ENCODE measurements at places on chromosomes 3 and 15.
A peak's percentile ranks its signal among the peaks of the same experiment; 100 is the strongest.

- DNase-seq, result no peak
These were observed 56.1 kb upstream of the CMTM7 start for GRCh38 chr3:32335365-32336112.

DNA sequence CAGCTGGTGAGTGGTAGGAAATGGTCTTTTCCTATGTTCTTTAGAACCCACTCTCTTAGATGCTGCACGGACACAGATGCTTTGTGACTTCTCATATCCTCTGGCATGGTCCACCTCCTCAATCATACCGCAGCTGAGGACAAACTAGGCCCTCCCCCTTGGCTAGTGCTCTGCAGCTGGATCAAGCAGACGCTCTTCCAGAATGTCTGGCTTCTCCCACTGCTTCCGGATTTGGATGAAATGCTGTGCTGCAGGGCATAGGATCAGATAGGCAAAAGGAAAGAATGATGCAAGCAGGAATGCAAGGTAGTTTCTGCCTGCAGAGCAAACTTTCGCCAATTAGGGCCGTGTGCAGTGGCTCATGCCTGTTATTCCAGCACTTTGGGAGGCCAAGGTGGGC, 75.7 kb upstream of the SLC4A7 start:
- DNase-seq, result peak; percentile 60

GRCh38 chr3:56130036-56130435, 338.2 kb downstream of the ERC2 start:
- no peak for DNase-seq

GRCh38 chr15:64251121-64251520, 88.3 kb upstream of the PPIB start:
- DNase-seq, result no peak

- no peak for DNase-seq
These were observed 738 bp downstream of the YEATS2 start for GRCh38 chr3:183698318-183698751.

- no peak for DNase-seq
These were observed 70.7 kb downstream of the SEMA5B start for GRCh38 chr3:122956693-122957455.

DNA sequence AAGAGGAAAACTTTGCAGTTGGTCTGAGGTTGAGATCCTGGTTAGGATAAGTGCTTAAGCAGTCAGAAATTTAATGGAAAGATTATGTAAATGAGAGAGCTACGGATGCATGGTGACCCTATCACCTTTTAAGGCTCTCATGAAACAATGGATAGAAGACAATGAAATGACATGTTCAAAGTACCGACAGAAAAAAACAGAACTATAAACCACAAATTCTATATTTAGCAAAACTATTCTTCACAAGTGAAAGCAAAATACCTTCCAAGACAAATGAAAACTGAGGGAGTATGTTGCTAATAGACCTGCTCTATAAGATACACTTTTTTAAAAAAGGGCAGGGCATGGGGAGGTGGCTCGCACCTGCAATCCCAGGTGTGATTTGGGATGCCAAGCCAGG, 32.2 kb downstream of the DNAAF4 start:
- DNase-seq, result no peak

DNA sequence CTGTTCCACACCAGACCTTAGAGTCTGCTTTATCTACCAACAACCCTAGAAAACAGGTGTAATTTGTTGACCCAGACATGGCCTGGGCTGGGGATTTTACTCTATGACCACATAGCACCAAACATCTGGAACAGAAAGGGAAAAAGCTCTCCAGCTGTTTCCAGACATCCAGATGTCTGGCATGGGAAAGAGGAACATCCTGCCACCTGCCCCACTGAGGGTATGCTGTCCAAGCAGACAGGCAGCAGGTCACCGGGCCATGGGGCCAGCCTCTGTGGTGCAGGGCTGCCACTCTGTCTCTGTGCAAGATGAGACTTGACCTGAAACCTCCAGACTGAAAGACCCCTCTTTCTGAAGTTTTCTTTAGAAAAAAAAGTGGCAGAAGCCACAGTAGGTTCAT, 359.3 kb upstream of the ICE2 start:
- no peak for DNase-seq

GRCh38 chr3:25597535-25598101, 67.1 kb downstream of the TOP2B start:
- DNase-seq, result no peak

GRCh38 chr3:186316666-186317260, 45.3 kb downstream of the DGKG start:
- no peak for DNase-seq

DNA sequence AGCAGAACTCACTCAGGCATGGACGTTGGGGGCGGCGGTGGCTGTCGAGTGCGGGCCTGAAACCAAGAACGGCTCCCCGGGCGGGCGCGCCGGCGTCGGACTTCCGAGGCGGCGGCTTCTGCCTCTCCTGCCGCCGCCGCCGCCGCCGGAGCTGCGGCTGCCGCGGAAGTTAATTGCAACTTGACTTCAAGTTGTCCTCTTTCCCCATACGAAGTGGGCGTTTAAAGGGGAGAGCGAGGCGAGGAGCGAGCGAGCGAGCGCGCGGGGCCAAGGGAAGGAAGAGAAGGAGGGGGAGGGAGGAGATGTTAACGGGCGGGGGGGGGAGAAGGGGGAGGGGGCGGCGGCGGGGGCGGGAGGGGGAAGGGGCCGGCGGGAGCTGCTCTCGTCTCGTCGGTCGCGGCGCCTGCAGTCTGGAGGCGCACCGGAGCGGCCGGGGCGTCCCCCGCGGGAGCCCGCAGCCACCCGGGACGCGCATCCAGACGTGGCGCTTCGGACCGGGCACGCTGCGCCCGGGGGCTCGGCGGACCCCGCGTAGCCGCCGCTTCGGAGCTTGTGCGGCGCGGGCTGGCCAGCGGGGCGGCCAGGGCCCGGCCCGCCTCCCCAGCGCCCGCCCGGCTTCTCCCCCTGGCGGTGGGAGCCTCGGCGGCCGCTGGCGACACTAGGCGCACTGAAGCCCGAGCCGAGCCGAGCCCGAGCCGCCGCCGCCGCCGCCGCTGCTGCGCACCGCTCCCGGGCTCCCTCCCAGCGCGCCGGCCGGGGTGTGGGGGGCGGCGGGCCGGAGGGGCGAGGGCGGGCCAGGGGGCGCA, 19.7 kb upstream of the SATB1 start:
- peak; percentile 83 for DNase-seq

DNA sequence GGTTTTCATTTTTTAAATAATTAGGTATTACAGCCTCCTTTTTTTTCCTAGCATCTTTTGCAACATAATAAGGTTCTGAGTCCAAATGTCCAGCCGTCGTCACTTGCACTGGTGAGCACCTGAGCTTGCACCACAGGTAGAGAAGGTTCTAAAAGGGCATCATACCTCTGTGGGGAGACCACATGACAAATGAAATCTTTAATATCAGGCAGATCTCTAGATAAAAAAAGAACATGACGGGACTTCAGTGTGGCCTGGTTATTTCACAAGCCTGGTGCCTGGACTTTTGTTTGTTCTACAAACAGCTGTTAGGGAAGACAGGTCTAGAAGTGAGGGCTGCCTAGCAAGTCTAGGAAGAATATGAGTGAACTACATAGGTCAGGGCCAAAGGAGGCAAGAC, 3.6 kb downstream of the ZBED2 start:
- no peak for DNase-seq

DNA sequence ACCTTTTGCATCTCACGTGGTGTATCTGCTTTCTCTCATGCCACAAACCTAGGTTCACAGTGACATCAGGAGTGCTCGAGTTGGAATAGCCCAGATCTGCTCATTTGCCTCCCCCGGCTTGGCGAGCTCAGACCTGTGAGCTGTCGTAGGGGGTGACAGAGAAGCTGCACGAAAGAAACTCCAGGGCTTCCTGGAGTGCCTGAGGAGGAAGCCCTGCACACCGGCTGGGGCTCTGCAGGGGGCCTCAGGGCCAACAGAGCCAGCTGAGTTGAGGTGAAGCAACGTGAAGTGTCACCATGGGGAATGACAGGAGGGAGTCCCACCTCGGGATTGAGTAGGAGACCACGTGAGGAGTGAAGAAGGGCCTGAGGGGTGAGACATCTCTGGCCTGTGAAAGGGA, 62.5 kb downstream of the RPN1 start:
- DNase-seq, result no peak

DNA sequence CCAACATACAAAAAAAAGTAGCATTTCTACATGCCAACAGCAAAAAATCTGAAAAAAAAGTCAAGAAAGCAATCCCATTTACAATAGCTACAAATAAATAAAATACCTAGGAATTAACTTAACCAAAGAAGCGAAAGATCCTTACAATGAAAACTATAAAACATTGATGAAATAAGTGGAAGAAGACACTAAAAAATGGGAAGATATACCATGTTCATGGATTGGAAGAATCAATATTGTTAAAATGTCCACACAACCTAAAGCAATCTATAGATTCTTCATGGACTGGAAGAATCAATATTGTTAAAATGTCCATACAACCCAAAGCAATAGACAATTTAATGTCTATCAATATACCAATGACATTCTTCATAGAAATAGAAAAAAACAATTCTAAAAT, 21.0 kb downstream of the PEAK1 start:
- DNase-seq, result no peak

GRCh38 chr3:171262431-171262830, 197.8 kb downstream of the TNIK start:
- DNase-seq, result no peak

DNA sequence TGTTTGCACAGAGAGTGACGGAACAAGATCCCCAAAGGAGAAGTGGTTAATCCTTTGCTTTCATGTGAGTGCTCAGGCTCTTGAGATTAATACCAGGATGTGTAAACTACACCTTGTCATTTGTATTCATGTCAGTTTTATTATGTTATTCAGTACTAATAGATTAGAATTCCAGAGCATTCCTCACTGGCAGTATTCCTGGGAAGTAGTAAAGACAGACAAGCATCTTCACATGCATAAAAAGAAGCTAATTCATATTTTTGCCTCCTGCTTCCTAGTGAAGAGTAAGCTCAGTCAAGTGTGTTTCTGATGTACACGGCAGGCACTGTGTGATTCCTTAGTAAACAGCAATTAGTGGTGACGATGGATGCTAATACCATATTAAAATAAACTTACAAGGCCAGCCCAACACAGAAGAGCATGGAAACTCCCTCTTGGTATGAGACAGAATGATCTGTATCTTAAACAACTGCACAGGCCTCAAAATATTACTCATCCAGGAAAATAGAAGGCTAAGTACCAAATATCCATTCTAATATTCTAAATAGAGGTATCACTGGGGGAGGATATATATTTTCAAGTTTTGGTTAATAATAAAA, 336.8 kb upstream of the MCTP2 start:
- no peak for DNase-seq

- no peak for DNase-seq
These were observed 177.1 kb downstream of the UACA start for GRCh38 chr15:70586241-70586640.

DNA sequence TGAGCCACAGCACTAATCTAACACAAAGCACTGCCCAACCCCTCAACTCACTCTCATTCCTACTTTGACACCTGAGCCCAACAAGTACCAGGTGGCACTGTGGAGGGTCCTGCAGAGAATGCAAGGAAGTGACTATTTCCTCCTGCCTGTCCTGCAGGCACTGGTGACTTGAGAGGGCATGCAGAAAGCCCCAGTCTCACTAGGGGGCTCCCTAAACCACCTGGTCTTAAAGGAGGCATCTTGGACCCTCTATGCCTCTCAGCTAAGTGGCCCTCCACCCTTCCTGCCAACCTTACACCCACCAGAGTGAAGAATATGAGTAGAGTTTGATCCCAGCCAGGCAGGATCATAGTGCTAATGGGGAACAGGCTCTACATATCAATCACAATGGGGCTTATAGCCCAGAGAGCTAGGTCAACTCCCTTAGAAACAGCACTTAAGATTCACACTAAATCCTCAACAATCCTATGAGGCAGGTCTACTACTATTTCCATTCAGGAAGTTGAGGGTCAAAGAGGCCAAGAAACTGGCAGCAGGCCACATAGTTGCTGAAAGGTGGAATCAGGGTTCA, 15.2 kb downstream of the TRAIP start:
- no peak for DNase-seq

DNA sequence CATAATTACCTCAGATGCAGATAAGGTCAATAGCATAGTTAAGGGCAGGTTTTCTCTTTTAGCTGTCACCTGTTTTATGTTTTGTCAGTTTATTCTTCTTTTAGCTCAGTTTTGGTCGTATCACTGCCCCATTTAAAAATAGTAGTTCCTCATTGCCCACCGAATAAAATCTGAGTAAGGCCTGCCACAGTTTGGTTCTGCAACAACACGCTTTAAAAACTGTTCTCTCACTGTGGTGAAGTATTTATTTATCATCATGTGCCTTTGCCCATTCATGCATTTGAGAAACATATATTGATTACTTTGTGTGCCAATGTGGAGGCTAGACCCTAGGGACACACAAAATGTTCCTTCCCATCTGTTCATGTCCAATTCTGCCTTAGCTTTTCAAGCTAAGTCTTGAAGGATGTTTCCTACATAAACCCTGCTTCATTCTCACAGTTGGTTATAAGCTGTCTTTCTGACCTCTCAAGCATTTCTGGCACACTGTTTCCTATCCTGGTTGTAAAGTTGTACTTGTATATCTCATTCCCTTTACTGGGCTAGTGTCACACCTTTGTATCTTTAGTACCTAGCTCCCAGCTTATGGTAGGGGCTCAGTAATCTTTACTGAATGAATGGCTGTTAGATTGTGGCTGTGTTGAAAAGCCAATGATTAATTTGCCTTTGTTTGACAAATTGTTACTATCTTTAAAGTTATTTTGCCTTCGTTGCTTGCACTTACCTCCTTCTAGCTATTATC, 23.9 kb downstream of the AKAP13 start:
- DNase-seq, result no peak

GRCh38 chr15:85000937-85001336, 19.3 kb downstream of the PDE8A start:
- DNase-seq, result no peak

DNA sequence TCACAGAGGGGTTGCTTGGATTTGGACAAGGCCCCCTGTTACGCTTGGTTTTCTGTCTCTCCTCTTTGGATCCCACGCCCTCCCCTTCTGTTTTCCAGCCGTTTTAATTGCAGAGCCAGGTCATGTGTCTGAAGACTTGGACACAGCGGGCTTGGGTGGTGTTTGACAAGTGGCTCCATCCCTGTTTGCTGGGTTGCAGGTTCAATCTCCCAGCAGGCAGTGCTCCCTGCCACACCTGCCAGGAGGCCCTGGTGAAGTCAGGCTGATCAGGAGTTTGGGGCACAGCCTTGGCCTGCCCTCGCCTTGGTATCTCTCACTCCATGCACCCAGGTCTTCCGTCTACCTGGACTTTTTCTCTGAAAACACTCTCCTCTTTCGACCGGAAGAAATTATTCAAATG, 59.0 kb downstream of the PLXNA1 start:
- DNase-seq, result peak; percentile 28

GRCh38 chr3:49700453-49701128, 11.2 kb downstream of the RNF123 start:
- no peak for DNase-seq

DNA sequence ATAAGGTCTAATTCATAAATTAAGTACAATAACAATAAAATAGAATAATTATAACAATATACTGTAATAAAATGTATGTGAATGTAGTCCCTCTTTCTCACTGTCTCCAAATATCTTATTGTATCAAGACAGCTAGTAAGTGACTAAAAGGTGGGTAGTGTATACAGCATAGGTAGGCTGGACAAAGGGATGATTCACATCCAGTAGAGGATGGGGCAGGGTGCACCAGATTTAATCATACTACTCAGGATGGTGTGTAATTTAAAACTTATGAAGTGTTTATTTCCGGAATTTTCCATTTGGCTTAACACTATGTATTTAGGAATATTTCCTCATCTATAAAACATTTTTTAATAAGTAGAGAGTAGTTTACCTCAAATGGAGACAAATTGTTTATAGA, 876.1 kb upstream of the CADM2 start:
- DNase-seq, result no peak

All from Right ventricle myocardium superior (tissue), 1 donor.